ENCODE measurements at places on chromosomes 12 and 14. TPM values are rescaled to one million over a fixed set of nuclear protein-coding genes. Genes with fewer than 3 reads are reported as not detected.

GRCh38 chr14:55426891-55427290, 13.5 kb downstream of the TBPL2 start:
- H3K4me3 ChIP-seq: no peak overlapping the region
- H3K27ac ChIP-seq: no peak overlapping the region
- peaks cover 7% of the 10 kb centered on the region for H3K27me3 ChIP-seq
- no peaks in the 10 kb centered on the region for H3K36me3 ChIP-seq
- peaks cover 4% of the 10 kb centered on the region for H3K4me1 ChIP-seq

DNA sequence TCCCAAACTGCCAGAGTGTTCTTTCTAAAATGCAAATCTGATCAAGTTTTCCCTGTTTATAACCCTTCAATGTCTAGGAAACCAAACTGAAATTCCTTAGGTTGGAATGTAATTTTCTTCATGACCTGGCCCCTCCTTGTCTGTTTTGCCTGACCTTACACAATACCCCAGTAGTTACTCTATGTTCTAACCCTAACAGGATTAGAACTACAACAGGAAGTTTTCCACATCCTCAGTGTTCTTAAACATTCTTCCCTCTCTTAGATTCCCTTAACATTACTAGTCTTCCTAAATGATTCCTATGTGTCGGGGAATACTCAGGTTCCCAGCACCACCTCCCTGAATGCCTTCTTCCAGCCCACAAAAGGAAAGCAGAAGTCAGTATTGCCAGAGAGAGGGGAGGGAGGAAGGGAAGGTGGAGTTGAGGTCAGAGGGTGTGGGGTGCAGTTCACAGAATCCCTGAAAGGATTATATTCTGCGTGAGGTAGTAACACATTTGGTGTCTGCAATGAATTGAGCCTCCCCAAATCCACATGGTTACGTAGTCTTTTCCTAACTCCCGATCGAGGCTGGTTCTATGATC, 72.6 kb downstream of the BBS10 start:
- peaks cover 3% of the 10 kb centered on the region for H3K27me3 ChIP-seq
- H3K27ac ChIP-seq: no peak overlapping the region
- H3K4me3 ChIP-seq: no peak overlapping the region
- H3K4me1 ChIP-seq: peaks cover 12% of the 10 kb centered on the region

GRCh38 chr12:91289906-91290305, 107.3 kb upstream of the DCN start:
- H3K4me3 ChIP-seq: no peak overlapping the region
- DNase-seq: no peak
- no peaks in the 10 kb centered on the region for H3K4me1 ChIP-seq

GRCh38 chr12:51972422-51972812, 20.9 kb downstream of the ACVR1B start:
- no peak for DNase-seq
- H3K4me1 ChIP-seq: peaks cover 49% of the 10 kb centered on the region
- H3K4me3 ChIP-seq: no peak overlapping the region
- H3K27me3 ChIP-seq: no peaks in the 10 kb centered on the region

DNA sequence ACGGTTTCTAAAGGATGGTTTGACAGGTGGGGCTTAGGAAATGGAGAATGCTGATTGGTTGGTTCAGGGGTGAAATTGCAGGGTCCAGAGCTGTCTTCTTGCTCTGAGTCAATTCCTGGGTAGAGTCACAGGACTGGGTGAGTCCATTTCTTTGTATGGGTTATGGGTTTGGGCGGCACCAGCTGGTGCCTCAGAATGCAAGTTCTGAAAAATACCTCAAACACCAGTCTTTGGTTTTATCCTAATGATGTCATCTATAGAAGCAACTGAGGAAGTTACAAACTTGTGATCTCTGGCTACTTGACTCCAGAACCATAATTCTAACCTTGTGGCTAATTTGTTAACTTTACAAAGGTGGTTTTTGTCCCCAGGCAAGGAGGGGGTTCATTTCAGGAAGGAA, 47.6 kb upstream of the EIF5 start:
- DNase-seq: no peak
- H3K4me3 ChIP-seq: no peak overlapping the region
- peaks cover 48% of the 10 kb centered on the region for H3K27me3 ChIP-seq

DNA sequence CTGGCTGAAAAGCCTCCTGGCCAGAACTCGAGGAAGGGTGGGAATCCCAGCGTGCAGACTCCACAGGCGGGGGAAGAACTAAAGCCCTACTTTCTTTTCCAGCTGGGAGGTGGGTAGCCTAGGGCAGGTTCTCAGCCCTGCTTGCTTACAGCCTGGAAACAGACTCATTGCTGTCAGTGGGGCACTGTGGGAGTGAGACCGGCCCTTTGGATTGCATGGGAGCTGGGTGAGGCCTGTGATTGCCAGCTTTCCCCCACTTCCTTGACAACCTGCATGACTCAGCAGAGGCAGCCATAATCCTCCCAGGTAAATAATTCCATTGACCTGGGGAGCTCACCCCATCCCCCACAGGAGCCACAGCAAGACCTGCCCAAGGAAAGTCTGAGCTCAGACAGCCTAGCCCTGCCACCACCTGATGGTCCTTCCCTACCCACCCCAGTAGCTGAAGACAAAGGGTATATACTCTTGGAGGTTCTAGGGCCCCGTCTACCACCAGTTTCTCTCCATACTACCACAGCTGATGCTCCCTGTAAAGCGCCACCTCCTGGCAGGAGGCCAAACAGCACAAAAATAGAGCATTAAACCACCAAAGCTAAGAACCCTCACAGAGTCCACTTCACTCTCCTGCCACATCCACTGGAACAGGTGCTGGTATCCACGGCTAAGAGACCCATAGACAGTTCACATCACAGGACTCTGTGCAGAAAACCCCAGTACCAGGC, 294.1 kb downstream of the SEC23A start:
- peaks cover 3% of the 10 kb centered on the region for H3K36me3 ChIP-seq
- H3K4me3 ChIP-seq: no peak overlapping the region
- no peaks in the 10 kb centered on the region for H3K27me3 ChIP-seq
- no peak for DNase-seq
- no peaks in the 10 kb centered on the region for H3K4me1 ChIP-seq
- peak overlapping the region; percentile 73 for H3K27ac ChIP-seq

DNA sequence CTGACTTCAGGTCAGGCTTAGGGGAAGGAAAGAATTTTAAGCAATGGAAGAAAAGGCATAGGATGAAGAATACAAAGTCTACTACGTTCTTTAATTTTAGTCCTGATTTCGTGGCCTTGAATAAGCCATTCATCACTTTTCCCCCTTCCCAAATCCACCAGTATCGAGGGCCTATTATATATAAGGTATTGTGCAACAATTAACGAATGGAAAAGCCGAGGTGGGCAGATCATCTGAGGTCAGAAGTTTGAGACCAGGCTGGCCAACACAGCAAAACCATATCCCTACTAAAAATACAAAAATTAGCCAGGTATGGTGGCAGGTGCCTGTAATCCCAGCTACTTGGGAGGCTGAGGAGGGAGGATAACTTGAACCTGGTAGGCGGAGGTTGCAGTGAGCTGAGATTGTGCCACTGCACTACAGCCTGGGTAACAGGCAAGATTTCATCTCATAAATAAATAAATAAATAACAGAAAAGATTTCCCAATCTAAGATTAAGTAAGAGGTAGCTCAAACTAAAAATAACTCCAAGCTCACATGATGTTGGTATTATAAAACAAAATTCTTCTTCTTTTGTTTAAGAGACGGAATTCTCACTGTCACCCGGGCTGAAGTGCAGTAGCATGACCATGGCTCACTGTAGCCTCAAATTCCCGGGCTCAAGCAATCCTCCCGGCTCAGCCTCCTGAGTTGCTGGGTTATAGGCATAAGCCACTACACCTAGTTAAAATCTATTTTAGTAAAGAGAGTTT, 58.3 kb upstream of the NR2C1 start:
- H3K4me3 ChIP-seq: no peak overlapping the region
- no peak overlapping the region for H3K27ac ChIP-seq
- no peaks in the 10 kb centered on the region for H3K27me3 ChIP-seq

GRCh38 chr14:34122081-34122480, 171.2 kb upstream of the EGLN3 start:
- H3K4me3 ChIP-seq: no peak overlapping the region
- H3K27ac ChIP-seq: no peak overlapping the region
- DNase-seq: no peak
- H3K27me3 ChIP-seq: peaks cover 19% of the 10 kb centered on the region
- H3K4me1 ChIP-seq: no peaks in the 10 kb centered on the region
- H3K36me3 ChIP-seq: no peaks in the 10 kb centered on the region

DNA sequence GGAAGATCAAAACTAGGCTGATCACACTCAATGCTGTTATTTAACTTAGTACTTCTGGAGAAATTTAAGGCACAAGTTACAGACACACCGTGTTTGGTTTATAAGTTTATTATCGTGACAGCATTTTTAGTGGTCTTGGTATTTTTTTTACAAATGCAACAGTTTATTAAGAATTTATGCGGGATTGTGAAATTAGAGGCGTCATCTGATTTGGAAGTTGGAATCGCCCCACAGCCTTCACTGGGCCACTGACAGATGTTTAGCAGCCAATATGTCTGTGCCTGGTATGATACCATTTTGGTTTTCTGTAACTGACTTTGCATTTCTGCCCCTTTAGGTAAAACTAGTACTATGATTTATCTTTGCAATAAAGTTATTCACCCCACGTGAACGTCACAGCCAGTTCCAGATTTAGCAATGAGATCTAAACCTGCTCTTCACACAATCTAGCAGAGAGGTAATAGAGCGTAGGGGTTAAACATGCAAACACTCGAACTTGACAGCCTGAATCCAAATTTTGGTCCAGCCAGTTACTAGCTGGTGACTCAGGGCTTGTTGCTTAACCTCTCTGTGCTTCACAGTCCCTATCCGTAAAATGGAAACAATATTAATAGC, 73.2 kb upstream of the SSTR1 start:
- no peaks in the 10 kb centered on the region for H3K36me3 ChIP-seq
- no peak overlapping the region for H3K4me3 ChIP-seq
- no peak overlapping the region for H3K27ac ChIP-seq
- no peaks in the 10 kb centered on the region for H3K27me3 ChIP-seq
- DNase-seq: no peak

DNA sequence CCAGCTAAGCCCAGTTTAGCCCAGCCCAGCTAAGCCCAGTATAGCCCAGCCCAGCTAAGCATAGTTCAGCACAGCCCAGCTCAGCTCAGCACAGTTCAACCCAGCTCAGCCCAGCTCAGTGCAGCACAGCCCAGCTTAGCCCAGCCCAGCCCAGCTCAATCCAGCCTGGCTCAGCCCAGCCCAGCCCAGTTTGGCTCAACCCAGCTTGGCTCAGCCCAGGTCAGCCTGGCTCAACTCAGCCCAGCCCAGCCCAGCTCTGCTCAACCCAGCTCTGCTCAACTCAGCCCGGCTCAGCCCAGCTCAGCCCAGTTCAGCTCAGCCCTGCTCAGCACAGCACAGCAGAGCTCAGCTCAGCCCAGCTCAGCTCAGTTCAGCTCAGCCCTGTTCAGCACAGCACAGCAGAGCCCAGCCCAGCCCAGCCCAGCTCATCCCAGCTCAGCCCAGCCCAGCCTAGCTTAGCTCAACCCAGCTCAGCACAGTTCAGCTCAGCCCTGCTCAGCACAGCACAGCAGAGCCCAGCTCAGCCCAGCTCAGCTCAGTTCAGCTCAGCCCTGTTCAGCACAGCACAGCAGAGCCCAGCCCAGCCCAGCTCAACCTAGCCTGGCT, 330.9 kb downstream of the TMEM121 start:
- DNase-seq: peak; percentile 58
- H3K27ac ChIP-seq: no peak overlapping the region
- H3K36me3 ChIP-seq: peaks cover 5% of the 10 kb centered on the region
- no peaks in the 10 kb centered on the region for H3K4me1 ChIP-seq

- peaks cover 3% of the 10 kb centered on the region for H3K27me3 ChIP-seq
- no peak overlapping the region for H3K4me3 ChIP-seq
Measured at GRCh38 chr14:61640158-61641136, 54.9 kb upstream of the HIF1A start.

DNA sequence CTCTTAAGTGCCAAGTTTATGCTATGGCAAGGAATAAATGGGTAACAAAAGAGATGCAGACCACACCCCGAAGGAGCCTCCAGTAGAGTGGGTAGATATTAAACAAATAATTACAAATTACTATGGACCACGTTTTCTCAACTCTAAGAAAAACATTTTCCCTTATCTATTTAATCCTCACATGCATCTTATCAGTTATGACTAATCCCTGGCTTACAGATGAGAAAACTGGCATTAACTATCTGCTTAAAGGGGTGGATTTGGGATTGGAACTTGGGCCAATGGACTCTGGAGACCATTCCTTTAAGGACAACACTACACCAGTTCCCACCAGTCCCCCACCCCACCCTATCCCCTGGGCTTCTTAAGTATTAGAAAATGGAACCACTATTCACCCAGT, 26.3 kb downstream of the PPM1H start:
- no peak overlapping the region for H3K4me3 ChIP-seq
- no peak for DNase-seq
- H3K27ac ChIP-seq: no peak overlapping the region
- peaks cover 27% of the 10 kb centered on the region for H3K4me1 ChIP-seq

DNA sequence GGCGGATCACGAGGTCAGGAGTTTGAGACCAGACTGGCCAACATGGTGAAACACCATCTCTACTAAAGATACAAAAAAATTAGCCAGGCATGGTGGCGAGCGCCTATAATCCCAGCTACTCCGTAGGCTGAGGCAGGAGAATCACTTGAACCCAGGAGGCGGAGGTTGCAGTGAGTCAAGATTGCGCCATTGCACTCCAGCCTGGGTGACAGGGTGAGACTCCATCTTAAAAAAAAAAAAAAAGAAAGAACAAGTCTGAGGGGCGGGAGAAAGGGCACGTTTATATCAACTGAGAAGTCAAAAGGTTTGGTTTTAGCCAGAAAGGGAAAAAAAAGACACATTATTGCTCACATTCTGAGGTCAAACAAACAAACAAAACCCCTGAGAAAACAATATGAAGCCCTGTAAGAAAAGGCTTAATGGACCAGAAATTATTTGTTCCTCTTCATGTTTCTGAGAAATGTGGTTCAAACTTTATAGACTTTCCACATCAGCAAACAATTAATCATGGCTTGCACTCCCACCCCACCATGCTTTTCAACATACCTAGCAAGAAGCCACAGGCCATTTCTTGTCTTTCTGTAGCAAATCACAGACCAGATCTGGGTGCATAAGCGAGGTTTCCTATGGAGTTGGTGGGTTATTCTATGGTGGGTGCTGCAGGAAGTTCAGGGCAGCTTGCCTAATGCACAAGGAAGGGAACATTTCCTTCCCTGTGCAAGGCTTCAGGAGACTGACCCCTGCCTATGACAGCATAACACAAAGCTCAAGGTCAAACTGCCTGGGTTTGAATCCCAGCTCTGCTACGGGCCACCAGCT, 80.1 kb downstream of the SSPN start:
- no peak overlapping the region for H3K4me3 ChIP-seq
- H3K36me3 ChIP-seq: no peaks in the 10 kb centered on the region
- H3K27me3 ChIP-seq: peaks cover 28% of the 10 kb centered on the region
- peaks cover 17% of the 10 kb centered on the region for H3K4me1 ChIP-seq

- H3K36me3 ChIP-seq: no peaks in the 10 kb centered on the region
- H3K27ac ChIP-seq: no peak overlapping the region
- H3K4me3 ChIP-seq: no peak overlapping the region
- H3K4me1 ChIP-seq: no peaks in the 10 kb centered on the region
- H3K27me3 ChIP-seq: peaks cover 17% of the 10 kb centered on the region
Measured at GRCh38 chr14:87678624-87679023, 314.4 kb downstream of the GALC start.

P2RX2 gene
- total RNA-seq: 2.8 TPM

KRT79 gene
- total RNA-seq: not detected

VWF gene
- total RNA-seq: 0.70 TPM

DHRS2 gene
- total RNA-seq: 1.4 TPM

SRRM4 gene
- 1.4 TPM for total RNA-seq

ARID2 gene
- 49.7 TPM for total RNA-seq

BRMS1L gene
- total RNA-seq: 14.6 TPM

INSM2 gene
- total RNA-seq: 0.12 TPM
